ENCODE measurements at places on chromosomes 4 and X.

GRCh38 chr4:116438417-116438816 lies 647.0 kb downstream of the TRAM1L1 start:
- DNase-seq, result no peak

DNA sequence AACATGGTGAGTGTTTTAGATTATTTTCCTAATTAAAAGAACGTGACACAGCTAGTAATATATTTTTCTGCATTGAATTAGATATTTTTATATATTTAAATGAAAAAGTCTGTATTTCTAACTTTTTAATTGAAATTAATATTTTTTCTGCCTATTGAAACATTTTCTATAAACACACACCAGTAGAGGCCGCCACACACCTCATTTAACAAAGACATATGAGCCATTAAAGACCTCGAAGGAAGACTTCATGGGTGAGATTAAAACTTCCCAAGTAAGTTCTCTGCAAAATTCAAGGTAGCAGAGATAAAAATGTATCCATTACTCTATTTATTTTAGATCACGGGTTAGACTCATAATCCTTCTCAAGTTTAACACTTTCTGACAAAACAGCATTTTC lies 8.3 kb downstream of the SLITRK2 start:
- DNase-seq, result no peak

GRCh38 chr4:36243355-36244256 lies 708 bp downstream of the ARAP2 start:
- DNase-seq, result no peak

DNA sequence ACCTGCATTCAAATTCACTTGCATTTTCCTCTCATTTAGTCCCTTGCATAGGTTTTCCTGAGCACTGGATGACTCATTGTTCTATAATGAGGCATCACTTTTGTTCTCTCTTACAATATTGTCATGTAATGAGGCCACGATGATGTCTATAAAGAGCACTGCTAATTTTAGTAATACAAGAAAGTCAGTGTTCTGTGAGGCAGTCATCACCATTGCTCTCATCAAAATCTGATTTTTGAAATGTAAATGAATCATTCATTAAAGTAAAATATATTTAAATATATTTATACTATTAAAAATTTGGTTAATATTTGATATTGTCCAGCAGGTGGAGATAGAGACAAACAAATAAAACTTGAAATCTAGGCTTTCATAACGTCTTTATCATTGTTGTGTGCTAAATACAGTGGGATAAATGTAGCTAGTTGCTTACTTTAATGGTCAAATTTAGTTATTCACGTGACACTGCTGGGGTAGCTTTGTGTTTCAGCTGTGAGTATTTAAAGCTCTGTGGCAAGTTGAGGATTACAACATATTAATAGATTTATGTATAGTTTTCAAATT lies 15.4 kb downstream of the HMGB2 start:
- no peak for DNase-seq

DNA sequence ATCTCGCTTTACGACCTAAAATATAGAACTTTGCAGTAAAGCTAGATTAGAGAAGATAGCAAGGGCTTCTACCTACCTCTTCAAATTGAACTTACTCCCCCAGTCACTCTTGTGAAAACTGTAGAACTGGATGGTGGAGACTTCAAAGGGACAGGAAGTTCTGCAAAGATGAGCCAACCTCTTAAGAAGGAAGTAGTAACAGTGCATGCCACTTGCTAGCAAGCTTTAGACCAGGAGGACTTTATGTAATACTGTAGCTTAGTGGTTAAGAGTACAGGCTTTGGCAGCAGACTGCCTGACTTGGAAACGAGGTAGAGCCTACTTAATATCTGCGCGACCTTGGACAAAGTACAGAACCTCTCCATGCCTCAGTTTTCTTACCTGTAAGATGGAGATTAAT lies 27.5 kb upstream of the VBP1 start:
- DNase-seq, result no peak

DNA sequence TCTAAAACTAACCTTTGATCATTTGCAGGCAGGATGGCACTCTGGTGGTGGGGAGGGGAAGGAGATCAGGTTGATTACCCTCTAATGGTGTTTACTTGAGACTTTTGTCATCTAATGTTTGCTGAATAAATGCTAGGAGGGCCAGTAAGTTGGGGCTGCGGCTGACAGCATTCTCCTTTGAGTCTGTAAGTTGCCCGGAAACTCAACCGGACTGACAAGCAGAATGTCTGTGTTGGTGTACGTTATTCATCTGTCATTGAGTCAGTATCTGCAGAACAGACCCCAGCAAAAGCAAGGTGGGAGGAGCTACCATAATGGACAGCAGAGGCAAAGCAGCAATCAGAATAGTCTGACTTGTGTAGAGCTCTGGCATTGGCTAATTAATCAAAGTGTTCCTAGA lies 1210.6 kb upstream of the PABPC4L start:
- no peak for DNase-seq
